MCF 10A (cell line): ENCODE measurements at places on chromosomes 16 and 17.

DNA sequence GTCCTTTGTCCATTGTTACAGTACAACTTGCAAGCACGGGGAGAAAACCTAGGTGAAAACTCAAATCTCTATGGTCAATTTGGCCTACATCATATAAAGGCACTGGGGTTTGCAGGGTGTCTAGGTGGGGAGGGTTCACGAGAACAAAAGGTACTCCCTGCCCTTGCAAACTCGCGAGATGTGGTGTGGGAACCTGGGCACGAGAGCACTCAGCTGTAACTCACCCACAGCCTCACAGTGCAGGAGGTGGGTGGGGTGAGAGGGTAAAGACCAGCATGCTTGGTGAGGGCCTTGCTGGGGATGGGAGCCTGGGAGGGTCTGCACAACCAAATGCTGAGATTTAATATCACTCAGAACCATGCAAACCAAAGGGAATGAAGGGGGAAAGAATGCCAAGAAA is 18.4 kb upstream of the ZNF594 start:
- H3K27me3 ChIP-seq: no peaks in the 10 kb centered on the region
- DNase-seq: no peak
- no peaks in the 10 kb centered on the region for H3K4me1 ChIP-seq
- no peak overlapping the region for H3K4me3 ChIP-seq
- peaks cover 6% of the 10 kb centered on the region for H3K36me3 ChIP-seq

DNA sequence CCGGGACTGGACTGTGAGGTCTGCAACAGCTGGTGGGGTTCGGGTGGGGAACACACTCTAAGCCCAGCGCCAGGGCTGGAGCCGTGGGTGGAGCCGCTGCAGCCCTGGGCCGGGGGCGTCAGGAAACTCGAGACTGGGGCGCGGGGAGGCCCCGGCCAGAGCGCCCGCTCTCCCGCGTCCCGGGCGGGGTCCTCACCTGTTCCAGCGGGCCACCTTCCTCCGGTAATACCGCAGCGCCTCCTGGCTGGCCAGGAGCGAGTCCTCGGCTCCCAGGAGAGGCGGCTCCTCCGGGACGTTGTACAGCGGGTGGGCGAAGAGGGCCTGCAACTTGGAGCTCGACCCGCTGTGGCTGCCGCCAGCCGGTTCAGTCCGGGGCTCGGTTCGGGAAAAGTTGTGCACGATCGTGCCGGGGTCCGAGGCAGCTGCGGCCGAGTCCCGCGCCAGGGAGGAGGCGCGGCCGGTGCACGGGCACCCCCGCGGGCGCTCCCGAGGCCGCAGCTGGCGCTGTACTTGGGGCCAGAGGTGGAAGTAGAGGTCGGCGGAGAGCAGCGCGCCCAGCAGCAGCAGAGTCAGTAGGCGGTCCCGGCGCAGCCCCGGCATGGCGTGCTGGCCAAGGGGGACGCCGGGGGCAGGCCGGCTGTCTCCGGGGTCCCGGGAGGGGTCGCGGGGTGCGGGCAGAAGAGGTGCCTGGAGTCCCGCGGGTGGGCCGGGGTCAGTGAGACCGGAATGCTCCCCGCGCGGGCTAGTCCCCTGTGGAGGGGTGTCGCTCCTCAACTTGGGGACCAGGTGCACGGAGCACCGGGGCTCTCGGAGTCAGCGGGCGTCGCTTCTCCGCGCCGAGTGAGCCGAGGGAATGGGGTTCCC is 868 bp downstream of the FAM20A start:
- peaks cover 40% of the 10 kb centered on the region for H3K27me3 ChIP-seq
- peaks cover 6% of the 10 kb centered on the region for H3K4me1 ChIP-seq
- no peak overlapping the region for H3K27ac ChIP-seq
- no peaks in the 10 kb centered on the region for H3K36me3 ChIP-seq

DNA sequence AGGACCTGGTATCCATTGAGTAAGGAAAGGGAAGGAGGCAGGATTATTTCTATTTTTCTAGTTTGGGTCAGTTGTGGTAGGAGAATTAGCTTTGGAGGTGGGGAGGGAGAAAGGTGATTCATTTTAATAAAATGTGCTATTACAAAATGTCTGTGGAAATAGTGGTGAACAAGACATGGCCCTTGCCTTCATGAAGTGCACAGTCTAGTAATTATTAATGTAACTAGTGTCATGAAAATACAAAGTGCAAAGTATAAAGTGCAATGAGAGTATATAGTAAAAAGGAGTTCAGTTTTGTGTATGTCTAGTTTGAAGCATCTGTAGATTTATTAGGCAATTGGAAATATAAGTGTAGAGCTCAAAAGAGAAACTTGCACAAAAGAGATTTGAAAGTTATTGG is 11.9 kb downstream of the NFATC3 start:
- peaks cover 6% of the 10 kb centered on the region for H3K36me3 ChIP-seq
- H3K27me3 ChIP-seq: no peaks in the 10 kb centered on the region
- no peak overlapping the region for H3K4me3 ChIP-seq

DNA sequence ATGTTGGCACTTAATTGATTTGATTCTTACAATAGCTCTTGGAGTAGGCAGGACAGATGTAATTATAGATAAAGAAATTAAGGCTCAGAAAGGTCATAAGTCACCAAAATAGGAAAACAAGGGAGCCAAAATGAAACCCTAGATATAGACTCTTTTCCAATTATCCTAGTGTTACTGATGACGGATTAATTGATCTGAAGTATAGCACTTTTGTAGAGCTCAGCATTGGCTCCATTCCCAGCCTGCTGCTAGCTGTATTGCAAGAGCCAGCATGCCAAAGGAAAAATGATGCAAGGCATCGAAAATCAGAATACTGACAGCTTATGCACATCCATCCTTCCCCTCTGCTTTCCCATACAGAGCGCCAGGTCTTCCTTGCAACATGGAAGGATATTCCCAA is 21.6 kb upstream of the RASL10B start:
- H3K27me3 ChIP-seq: no peaks in the 10 kb centered on the region
- peak overlapping the region; percentile 31 for H3K27ac ChIP-seq
- DNase-seq: peak; percentile 25
- peaks cover 31% of the 10 kb centered on the region for H3K36me3 ChIP-seq
- H3K4me1 ChIP-seq: no peaks in the 10 kb centered on the region
- H3K4me3 ChIP-seq: no peak overlapping the region

GRCh38 chr16:56119133-56119532 is 72.2 kb upstream of the GNAO1 start:
- H3K4me3 ChIP-seq: no peak overlapping the region
- H3K4me1 ChIP-seq: no peaks in the 10 kb centered on the region
- H3K36me3 ChIP-seq: no peaks in the 10 kb centered on the region
- no peak overlapping the region for H3K27ac ChIP-seq

DNA sequence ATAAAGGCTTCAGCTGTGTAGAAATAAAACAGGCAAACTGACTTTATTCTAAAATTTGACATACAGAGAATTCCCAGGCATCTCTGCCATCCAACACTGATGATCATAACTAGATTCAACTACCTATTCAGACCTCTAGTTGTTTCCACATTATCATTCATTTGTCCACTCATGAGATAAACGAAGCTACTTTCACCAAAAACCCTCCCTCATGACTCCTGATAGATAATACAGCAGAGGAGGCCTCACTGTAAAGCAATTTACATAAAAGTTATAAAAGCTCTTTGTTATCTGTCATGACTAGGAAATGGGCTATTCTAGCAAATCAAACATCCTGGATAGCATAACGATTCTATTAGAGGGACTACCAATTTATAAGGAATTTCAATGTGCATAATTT is 19.6 kb upstream of the RFFL start:
- H3K36me3 ChIP-seq: no peaks in the 10 kb centered on the region
- no peaks in the 10 kb centered on the region for H3K27me3 ChIP-seq
- DNase-seq: no peak
- H3K27ac ChIP-seq: peak overlapping the region; percentile 25

GRCh38 chr17:79473876-79474440 is 136.9 kb downstream of the RBFOX3 start:
- H3K4me1 ChIP-seq: peaks cover 9% of the 10 kb centered on the region
- H3K27me3 ChIP-seq: peaks cover 58% of the 10 kb centered on the region
- peaks cover 5% of the 10 kb centered on the region for H3K36me3 ChIP-seq
- no peak overlapping the region for H3K4me3 ChIP-seq

- peaks cover 56% of the 10 kb centered on the region for H3K27me3 ChIP-seq
- H3K27ac ChIP-seq: no peak overlapping the region
- DNase-seq: no peak
Observed at GRCh38 chr16:88943131-88943664, 33.8 kb downstream of the CBFA2T3 start.

DNA sequence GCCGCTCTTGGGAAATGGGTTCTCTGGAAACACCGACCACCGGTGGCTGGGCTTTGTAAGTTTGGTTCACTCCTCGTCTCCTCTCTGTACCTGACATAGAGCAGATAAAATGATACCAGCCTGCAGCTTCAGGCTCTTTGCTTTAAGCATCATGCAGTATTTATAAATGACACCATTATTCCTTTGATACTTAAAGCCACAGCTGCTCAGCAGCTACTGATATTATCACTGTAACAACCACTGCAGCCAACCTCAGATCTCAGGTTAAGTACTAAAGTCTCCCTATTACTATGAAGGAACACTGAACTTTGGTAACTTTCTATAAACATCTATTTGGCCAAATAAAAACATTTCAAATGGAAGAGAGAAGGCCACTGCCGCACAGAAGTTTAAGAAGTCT is 34.6 kb downstream of the PDIA2 start:
- no peak overlapping the region for H3K27ac ChIP-seq
- H3K36me3 ChIP-seq: peaks cover 21% of the 10 kb centered on the region
- H3K4me3 ChIP-seq: no peak overlapping the region
- H3K27me3 ChIP-seq: no peaks in the 10 kb centered on the region
- no peak for DNase-seq
- no peaks in the 10 kb centered on the region for H3K4me1 ChIP-seq

- no peaks in the 10 kb centered on the region for H3K36me3 ChIP-seq
- H3K27me3 ChIP-seq: peaks cover 23% of the 10 kb centered on the region
- H3K4me1 ChIP-seq: no peaks in the 10 kb centered on the region
- H3K4me3 ChIP-seq: no peak overlapping the region
Observed at GRCh38 chr17:12744298-12744697, 45.0 kb upstream of the ARHGAP44 start.

- H3K4me1 ChIP-seq: peaks cover 35% of the 10 kb centered on the region
- peak; percentile 26 for DNase-seq
- peaks cover 4% of the 10 kb centered on the region for H3K36me3 ChIP-seq
Observed at GRCh38 chr16:81491541-81492188, 47.1 kb downstream of the CMIP start.

GRCh38 chr17:41801374-41802271 is 10.1 kb downstream of the P3H4 start:
- H3K36me3 ChIP-seq: peaks cover 35% of the 10 kb centered on the region
- peak; percentile 91 for DNase-seq
- H3K27me3 ChIP-seq: no peaks in the 10 kb centered on the region
- peak overlapping the region; percentile 56 for H3K4me3 ChIP-seq
- peak overlapping the region; percentile 89 for H3K27ac ChIP-seq
